Activated T-helper 1 cell treated with anti-CD3 and anti-CD28 coated beads, Interleukin-12 subunit alpha, Interleukin-12 subunit beta, Interleukin-2, Interleukin-4 antibody, amounts not matched to agents 30 ng/mL and 10 ng/mL and 1 ng/mL, durations not matched to agents 14 hours and 24 hours and 36 hours (primary cell): ENCODE measurements at places on chromosomes 7 and 10. TPM values are rescaled to one million over a fixed set of nuclear protein-coding genes. Genes with fewer than 3 reads are reported as not detected.

Gene MLXIPL
- total RNA-seq = not detected in 2 replicates

Gene CD36
- not detected in 2 replicates for total RNA-seq

Gene AKR1C1
- total RNA-seq = 0.29 and 0.37 TPM in 2 replicates

Gene LRRC18
- not detected in 2 replicates for total RNA-seq

DNA sequence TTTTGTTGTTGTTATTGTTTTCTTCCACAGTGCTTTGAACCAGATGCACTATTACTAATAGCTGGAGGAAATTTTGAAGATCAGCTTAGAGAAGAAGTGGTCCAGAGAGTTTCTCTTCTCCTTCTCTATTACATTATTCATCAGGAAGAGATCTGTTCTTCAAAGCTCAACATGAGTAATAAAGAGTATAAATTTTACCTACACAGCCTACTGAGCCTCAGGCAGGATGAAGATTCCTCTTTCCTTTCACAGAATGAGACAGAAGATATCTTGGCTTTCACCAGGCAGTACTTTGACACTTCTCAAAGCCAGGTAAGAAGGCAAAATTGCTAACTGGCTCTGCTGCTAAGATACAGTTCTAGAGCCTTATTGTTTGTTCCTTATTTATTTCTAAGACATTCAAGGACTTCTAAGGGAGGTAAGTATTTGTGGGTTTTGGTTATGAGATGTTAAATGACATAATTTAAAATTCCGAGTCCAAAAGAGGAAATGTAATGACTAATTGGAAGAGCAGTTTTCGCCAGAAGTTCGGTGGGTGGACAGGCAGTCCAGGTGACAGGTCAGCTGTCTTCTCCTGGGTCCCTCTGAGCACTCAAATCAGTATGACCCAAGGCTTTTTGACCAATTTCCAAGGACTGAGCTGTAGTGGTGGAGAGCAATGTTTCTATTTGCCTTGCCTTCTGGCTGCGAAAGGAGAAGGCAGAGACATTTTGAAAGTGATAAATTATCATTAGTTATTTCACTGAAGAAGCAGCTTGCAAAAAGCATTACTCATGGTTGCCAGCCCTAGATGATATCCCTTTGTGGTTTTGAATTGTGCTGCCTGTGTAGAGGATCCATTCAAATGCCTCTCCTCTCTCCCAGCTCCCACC, 10.1 kb downstream of the SLC39A12 start:
- no peak for DNase-seq

DNA sequence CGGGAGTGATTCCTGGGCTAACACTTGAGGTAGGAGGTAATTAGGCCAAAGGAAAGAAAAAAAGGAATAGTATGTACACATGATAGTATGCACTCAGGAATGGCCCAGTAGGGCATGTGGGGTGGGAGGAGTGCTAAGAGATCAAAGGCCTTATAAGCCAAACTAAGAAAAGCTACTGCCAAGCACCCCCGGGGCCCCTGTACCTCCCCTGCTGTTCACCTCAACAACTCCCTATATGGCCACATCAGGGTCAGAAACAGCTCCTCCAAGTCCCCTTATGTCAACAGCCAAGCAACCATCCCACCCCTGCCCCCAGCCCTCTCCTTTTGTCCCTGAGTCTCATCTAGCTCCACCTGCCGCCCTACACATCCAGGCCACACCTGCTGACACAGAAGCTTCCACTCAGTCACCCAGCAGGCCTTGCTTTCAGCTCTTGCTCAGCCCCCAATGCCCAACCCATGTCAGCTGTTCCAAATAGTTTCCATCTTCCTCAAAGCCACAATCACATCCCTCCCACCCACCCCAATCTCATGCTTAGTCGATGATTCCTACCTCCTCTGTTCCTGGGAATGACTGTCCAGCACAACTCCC, 80.2 kb downstream of the SORBS1 start:
- no peak for DNase-seq

DNA sequence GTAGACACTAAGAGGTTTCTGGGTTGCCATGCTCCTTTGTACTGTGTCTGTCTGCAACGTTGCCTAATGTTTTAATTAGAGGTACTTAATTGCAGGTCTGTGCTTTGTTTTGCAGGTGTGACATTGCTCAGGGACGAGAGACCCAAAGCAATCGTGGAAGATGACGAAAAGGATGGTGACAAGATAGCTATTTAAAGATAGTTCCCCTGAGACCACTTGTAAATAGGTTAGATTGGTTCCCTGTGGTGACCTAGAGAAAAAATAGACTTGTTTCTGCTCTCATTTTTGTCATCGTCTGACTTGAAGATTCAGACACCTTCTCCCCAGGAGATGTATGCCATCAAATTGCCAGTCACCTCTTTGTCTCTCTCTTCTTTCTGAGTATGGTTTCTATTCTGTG, 20.1 kb downstream of the PPP1R17 start:
- DNase-seq = no peak

- DNase-seq = no peak
These were observed 3.1 kb upstream of the DOCK1 start for GRCh38 chr10:126902157-126902556.

DNA sequence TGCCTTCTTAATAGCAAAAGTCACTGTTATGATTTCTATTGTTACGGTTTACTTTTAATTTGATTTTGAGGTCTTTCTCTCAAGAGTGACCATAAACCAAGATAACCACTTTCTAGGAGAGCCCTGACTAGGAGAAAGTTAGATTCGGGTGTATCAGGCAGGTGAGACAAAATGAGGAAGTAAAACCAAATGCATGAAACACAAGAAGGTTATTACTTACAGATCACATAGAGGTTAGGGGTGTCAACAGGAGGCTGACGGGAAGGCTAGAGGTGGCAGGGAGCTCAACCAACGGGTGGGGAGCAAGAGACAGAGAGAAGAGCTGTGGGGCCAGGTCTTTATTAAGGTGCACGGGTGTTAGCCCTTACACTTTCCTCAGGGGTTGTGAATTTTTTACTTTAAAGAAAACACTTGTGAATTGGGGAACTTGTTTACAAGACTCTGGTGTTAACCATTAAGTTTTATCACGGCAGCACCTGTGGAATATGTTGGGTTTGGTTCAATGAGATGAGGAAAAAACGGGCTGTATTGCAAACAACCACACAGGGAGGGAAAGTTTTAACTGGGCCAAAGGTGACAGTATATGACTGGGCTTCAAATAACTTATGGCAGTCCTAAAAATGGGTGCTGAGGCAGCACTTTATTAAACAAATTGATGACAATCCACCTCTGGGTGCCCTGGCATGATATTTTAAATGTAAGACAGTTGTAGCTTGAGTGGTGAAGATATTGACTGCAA, 154.9 kb downstream of the SDHAF3 start:
- no peak for DNase-seq

GRCh38 chr10:115638246-115638645, 545.1 kb downstream of the ATRNL1 start:
- no peak for DNase-seq

GRCh38 chr7:44149571-44150465, 8.7 kb upstream of the MYL7 start:
- DNase-seq = no peak
